Esophagus muscularis mucosa (tissue), 4 donors: ENCODE measurements at places on chromosomes 16 and 17. TPM values are rescaled to one million over a fixed set of nuclear protein-coding genes. Genes with fewer than 3 reads are reported as not detected.

Gene CLEC18B
- total RNA-seq: 1.2 TPM

DNA sequence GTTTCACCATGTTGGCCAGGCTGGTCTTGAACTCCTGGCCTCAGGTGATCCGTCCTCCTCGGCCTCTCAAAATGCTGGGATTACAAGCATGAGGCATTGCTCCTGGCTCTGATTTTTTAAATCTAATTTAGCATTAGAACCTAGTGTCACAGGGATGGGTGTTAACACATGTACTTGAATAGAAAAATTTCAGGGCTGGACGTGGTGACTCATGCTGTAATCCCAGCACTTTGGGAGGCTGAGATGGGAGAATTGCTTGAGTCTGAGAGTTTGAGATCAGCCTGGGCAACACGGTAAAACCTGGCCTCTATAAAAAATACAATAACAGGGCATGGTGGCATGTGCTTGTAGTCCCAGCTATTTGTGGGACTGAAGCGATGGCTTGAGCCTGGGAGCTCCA is 6.0 kb upstream of the RNF135 start:
- H3K27me3 ChIP-seq: no peaks in the 10 kb centered on the region
- no peaks in the 10 kb centered on the region for H3K36me3 ChIP-seq
- peaks cover 2% of the 10 kb centered on the region for H3K4me1 ChIP-seq
- H3K27ac ChIP-seq: no peak overlapping the region
- no peak for DNase-seq

- H3K36me3 ChIP-seq: no peaks in the 10 kb centered on the region
- no peaks in the 10 kb centered on the region for H3K4me1 ChIP-seq
- no peak overlapping the region for H3K4me3 ChIP-seq
- DNase-seq: no peak
Measured at GRCh38 chr17:73436954-73437353, 125.2 kb upstream of the CDC42EP4 start.

Gene TRAP1
- 63.7 TPM for total RNA-seq

GRCh38 chr17:5672141-5672540 is 87.8 kb upstream of the NLRP1 start:
- DNase-seq: no peak
- H3K27me3 ChIP-seq: no peaks in the 10 kb centered on the region
- no peaks in the 10 kb centered on the region for H3K4me1 ChIP-seq
- no peaks in the 10 kb centered on the region for H3K36me3 ChIP-seq
- no peak overlapping the region for H3K4me3 ChIP-seq
- H3K27ac ChIP-seq: no peak overlapping the region

Gene DPEP2
- 5.5 TPM for total RNA-seq

DNA sequence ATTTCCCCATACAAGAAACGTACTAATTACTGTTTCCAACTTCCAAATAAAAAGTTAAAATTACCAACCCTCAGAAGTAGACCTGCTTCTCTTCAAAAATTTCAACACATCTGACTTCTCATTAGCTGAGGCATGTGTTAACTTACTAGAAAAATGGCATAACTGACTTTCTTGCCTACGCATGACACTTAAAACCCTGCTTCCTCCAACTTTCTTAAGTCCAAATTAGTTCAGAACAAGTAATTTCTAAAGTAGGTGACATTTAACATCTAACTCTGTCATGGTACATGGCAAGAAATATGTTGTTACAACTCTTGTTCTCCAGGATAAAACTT is 6.7 kb downstream of the USP7 start:
- H3K27me3 ChIP-seq: no peaks in the 10 kb centered on the region
- no peaks in the 10 kb centered on the region for H3K36me3 ChIP-seq
- peak overlapping the region; percentile 24 for H3K27ac ChIP-seq
- DNase-seq: no peak
- no peak overlapping the region for H3K4me3 ChIP-seq

- H3K27me3 ChIP-seq: no peaks in the 10 kb centered on the region
- H3K4me1 ChIP-seq: peaks cover 34% of the 10 kb centered on the region
- DNase-seq: no peak
- H3K36me3 ChIP-seq: no peaks in the 10 kb centered on the region
Measured at GRCh38 chr17:76492123-76492988, 8.9 kb downstream of the RHBDF2 start.

Gene GFAP
- total RNA-seq: 1.2 TPM

Gene DHX40
- 46.5 TPM for total RNA-seq

Gene KIAA0513
- 26.4 TPM for total RNA-seq

DNA sequence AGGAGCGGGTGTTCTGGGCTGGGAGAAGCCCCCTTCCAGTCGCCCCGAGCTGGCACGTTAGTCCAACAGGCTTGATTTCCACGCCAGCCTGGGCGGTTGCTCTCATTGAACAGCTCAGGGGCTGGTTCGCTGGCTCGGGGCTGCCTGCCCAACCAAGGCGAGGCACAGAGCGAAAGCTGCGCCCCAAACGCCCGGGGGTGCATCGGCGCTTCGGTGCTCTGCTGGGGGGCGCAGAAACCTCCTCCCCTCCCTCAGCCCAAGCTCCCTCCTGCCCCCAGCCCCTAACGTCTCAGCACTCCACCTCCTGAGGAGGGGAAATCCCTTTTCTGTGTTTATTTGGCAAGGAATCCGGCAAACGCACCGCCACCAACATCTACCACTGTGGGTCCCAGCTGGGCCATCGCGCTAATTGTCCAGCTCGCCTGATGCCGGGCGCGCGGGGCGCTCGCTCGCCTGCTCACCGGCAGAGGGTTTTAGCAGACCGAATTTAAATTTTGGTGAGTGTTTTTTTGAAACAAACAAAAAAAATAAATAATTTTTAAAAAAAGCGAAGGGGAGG is 29.5 kb upstream of the RBFOX1 start:
- no peak overlapping the region for H3K27ac ChIP-seq
- no peaks in the 10 kb centered on the region for H3K36me3 ChIP-seq
- no peak for DNase-seq
- no peak overlapping the region for H3K4me3 ChIP-seq
- H3K27me3 ChIP-seq: no peaks in the 10 kb centered on the region
- H3K4me1 ChIP-seq: peaks cover 11% of the 10 kb centered on the region

- no peak overlapping the region for H3K4me3 ChIP-seq
- no peaks in the 10 kb centered on the region for H3K27me3 ChIP-seq
- no peak for DNase-seq
- H3K4me1 ChIP-seq: no peaks in the 10 kb centered on the region
- H3K27ac ChIP-seq: no peak overlapping the region
Measured at GRCh38 chr16:84252184-84252583, 12.4 kb upstream of the KCNG4 start.

- DNase-seq: no peak
- no peaks in the 10 kb centered on the region for H3K27me3 ChIP-seq
- H3K36me3 ChIP-seq: peaks cover 65% of the 10 kb centered on the region
Measured at GRCh38 chr17:47928415-47928814, 13.0 kb upstream of the PNPO start.

GRCh38 chr16:16008666-16009065 is 59.2 kb downstream of the ABCC1 start:
- peaks cover 11% of the 10 kb centered on the region for H3K36me3 ChIP-seq
- DNase-seq: no peak
- peaks cover 63% of the 10 kb centered on the region for H3K4me1 ChIP-seq
- H3K27me3 ChIP-seq: no peaks in the 10 kb centered on the region

Gene HSPB9
- total RNA-seq: not detected

DNA sequence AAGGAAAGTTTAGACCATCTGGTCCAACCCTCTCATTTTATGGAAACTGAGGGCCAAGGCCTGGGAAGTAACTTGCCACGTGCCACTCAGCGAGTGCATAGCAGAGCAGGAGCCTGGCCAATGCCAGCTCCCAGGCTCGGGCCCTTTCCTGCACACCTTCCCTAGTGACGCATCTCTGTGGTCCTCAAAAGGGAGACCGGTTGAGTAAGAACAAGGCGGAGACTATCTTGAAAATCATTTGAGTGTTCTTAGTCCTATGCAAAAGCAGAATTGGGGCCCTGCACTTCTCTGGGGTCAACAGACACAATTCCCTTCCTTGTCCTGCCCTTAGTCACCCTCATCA is 2.8 kb downstream of the CCL4 start:
- no peaks in the 10 kb centered on the region for H3K4me1 ChIP-seq
- no peaks in the 10 kb centered on the region for H3K27me3 ChIP-seq
- H3K36me3 ChIP-seq: no peaks in the 10 kb centered on the region
- no peak overlapping the region for H3K4me3 ChIP-seq

GRCh38 chr17:42276359-42276608 is at the start of gene STAT5B:
Gene STAT5B, minus strand, starts transcription at chr17:42276391. Its CDS starts 44,264 bp downstream, at chr17:42232127.
- H3K27me3 ChIP-seq: no peaks in the 10 kb centered on the region
- H3K27ac ChIP-seq: peak within 1 kb of the TSS; percentile 88
- no peak for DNase-seq
- H3K4me3 ChIP-seq: peak within 1 kb of the TSS; percentile 88
- peaks cover 52% of the 10 kb centered on the region for H3K4me1 ChIP-seq

Gene OR1A1
- not detected for total RNA-seq

DNA sequence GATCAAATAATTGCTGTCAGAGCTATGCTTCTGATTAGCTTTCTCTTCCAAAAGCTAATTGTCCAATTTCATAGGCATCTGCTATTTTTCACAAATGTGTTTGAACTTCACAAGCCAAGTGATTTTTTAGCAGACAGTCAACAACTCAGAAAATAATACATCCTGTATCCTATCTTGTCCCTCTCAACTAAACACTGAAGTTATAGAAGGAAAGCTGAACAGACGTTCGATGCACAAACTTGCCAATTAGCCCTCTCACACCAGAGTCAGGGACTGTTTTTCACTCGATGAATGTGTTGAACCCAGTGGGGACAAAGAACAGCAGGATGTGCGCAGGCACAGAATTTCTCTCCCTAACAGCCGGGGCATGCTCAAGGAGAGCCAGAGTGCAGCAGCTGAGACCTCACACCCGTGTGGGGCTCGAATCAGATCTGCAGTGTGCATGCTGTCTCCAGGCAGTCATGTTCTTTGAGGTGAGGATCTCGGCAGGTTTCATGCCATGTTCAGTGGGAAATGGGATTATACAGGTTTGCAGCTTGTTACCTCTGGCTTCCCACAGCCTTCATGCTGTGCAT is 246.7 kb upstream of the SDK2 start:
- no peaks in the 10 kb centered on the region for H3K4me1 ChIP-seq
- no peak overlapping the region for H3K27ac ChIP-seq
- DNase-seq: no peak
- no peaks in the 10 kb centered on the region for H3K36me3 ChIP-seq
- no peak overlapping the region for H3K4me3 ChIP-seq
- H3K27me3 ChIP-seq: peaks cover 19% of the 10 kb centered on the region

DNA sequence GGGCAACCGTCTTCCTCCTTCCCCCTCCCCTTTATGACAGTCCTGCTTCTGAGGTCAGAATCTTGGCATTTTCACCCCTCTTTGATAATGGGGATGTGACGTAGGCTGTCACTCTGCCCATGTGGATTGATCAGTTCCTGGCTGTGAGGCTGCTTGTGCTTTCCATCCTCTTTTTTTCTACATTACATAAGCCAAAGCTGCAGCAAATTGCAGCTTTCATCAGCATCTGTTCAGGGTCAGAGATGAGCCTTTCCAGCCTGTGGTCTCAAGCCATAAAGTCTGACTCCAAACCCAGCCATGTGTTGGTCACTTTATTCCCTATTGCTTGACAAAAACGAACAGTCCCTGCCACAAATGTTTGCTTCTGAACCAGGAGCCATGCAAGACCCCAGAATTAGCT is 535.1 kb downstream of the CDH11 start:
- H3K27me3 ChIP-seq: no peaks in the 10 kb centered on the region
- H3K27ac ChIP-seq: no peak overlapping the region
- no peak for DNase-seq
- no peaks in the 10 kb centered on the region for H3K4me1 ChIP-seq
- H3K4me3 ChIP-seq: no peak overlapping the region
- no peaks in the 10 kb centered on the region for H3K36me3 ChIP-seq

- no peaks in the 10 kb centered on the region for H3K36me3 ChIP-seq
- no peak overlapping the region for H3K27ac ChIP-seq
- H3K4me1 ChIP-seq: no peaks in the 10 kb centered on the region
Measured at GRCh38 chr17:15157051-15157450, 108.1 kb downstream of the PMP22 start.

Gene NUP93
- 35.7 TPM for total RNA-seq

DNA sequence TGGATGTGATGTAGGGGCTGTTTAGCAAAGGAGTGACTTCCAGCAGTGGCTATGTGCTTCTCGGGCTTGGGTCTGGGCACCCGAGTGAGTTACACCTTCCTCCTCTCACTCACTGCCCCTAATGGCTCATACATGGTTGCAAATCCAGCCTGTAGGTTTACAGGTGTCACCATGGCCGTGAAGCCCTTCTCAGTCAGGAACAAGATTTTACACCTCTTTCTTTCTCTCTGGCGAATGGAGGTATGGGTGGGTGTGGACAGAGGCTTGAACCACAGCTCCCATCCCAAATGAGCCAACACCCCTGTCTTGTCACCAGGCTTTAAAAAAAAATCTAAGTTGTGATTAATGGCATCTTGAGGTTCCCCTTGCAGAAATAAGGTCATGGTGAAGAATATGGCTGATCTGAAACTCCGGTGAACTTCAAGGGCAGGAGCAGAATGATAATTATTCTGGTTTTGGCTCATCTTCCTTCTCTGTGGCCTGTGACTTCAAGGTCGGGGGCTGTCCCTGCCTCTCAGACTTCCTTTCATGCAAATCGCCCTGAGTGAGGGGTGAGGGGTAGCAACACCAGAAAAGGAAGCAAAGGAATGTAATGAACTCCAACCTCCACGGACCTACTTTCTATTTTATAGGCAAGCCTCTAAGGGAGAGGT is 331.2 kb downstream of the MAF start:
- H3K27me3 ChIP-seq: no peaks in the 10 kb centered on the region
- no peak for DNase-seq
- no peaks in the 10 kb centered on the region for H3K36me3 ChIP-seq
- H3K4me3 ChIP-seq: no peak overlapping the region

DNA sequence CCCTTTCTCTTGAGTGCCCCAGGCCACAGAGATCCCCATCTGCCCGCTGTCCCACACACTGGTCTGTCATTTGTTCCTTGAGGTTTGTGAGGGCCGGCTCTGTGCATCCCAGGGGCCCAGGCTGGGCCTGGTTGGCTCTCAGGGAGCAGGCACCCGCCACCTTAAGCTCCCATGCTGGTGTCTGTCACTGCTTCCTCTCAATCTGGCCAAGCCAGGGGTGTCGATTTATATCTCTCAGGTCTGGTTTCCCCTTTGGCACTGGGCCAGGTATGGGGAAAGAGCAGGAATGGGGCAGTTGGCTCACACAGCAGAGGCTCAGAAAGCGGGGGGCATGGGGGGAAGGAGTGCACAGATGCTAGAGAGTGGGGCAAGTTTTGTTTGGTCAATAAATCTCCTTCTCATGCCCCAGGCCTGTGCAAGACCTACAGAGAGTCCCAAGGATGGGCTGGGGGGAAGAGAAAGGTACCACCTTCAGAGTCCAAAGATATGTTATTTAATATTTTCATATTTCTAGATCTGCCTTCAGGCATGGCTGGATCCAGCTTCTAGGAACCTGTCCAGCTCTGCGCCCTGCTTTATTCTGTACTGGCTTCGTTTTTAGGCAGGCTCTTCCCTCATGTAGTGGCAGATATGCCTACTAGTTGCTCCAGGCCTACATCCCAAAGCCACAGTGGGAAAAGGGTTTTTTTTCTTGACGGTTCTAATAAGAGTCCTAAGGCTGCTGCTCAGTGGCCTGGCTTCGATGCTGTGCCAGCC is 34.3 kb downstream of the IL4R start:
- no peak overlapping the region for H3K4me3 ChIP-seq
- H3K27ac ChIP-seq: peak overlapping the region; percentile 18
- peaks cover 13% of the 10 kb centered on the region for H3K4me1 ChIP-seq
- peaks cover 99% of the 10 kb centered on the region for H3K36me3 ChIP-seq
- DNase-seq: no peak

- H3K27me3 ChIP-seq: no peaks in the 10 kb centered on the region
- H3K36me3 ChIP-seq: no peaks in the 10 kb centered on the region
- no peak overlapping the region for H3K4me3 ChIP-seq
- DNase-seq: no peak
- peak overlapping the region; percentile 23 for H3K27ac ChIP-seq
Measured at GRCh38 chr17:63439687-63440086, 6.4 kb downstream of the CYB561 start.

Gene TSNAXIP1
- total RNA-seq: 0.83 TPM
